Activated naive CD4-positive, alpha-beta T cell treated with anti-CD3 and anti-CD28 coated beads for 36 hours (primary cell): ENCODE measurements at places on chromosomes 5 and 9. TPM values are rescaled to one million over a fixed set of nuclear protein-coding genes. Genes with fewer than 3 reads are reported as not detected.

CATSPER3 gene
- 0.32 TPM for total RNA-seq

TAS2R1 gene
- not detected for total RNA-seq

BARHL1 gene
- not detected for total RNA-seq

TMEFF1 gene
- 0.26 TPM for total RNA-seq

NXNL2 gene
- total RNA-seq, result not detected

ZNF300 gene
- 1.1 TPM for total RNA-seq

- DNase-seq, result peak; percentile 35
- H3K4me1 ChIP-seq, result peaks cover 8% of the 10 kb centered on the region
- no peaks in the 10 kb centered on the region for H3K36me3 ChIP-seq
- H3K4me3 ChIP-seq, result no peak overlapping the region
- H3K27me3 ChIP-seq, result peaks cover 9% of the 10 kb centered on the region
Observed at GRCh38 chr9:3868012-3868411, 342.2 kb upstream of the RFX3 start.

GRCh38 chr5:144167998-144168397, 2.5 kb downstream of the YIPF5 start:
- H3K4me1 ChIP-seq, result peaks cover 39% of the 10 kb centered on the region
- no peaks in the 10 kb centered on the region for H3K27me3 ChIP-seq
- no peak overlapping the region for H3K4me3 ChIP-seq
- peaks cover 14% of the 10 kb centered on the region for H3K36me3 ChIP-seq
- no peak for DNase-seq

DNA sequence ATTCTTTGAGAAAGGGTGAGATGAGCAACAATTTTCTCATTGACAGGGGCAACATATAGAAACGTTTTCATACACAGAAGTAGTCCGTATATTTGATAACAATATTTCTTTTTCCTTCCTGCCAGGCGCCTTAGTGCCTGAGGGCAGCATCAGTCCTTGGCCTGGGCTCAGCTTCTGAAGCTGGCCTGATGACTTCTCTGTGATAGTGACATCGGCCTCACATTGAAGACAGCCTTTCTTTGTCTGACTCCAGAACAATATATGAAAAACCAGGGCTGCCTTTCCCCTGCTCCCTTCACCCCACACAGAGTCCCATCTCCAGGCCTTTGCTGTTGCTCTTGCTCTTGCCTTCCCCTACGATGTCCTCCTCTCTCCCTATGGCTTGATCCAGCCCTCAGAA, 24.1 kb upstream of the TCOF1 start:
- H3K36me3 ChIP-seq, result no peaks in the 10 kb centered on the region
- H3K4me1 ChIP-seq, result no peaks in the 10 kb centered on the region
- no peak overlapping the region for H3K4me3 ChIP-seq
- DNase-seq, result no peak
- H3K27me3 ChIP-seq, result no peaks in the 10 kb centered on the region
- no peak overlapping the region for H3K27ac ChIP-seq

DNA sequence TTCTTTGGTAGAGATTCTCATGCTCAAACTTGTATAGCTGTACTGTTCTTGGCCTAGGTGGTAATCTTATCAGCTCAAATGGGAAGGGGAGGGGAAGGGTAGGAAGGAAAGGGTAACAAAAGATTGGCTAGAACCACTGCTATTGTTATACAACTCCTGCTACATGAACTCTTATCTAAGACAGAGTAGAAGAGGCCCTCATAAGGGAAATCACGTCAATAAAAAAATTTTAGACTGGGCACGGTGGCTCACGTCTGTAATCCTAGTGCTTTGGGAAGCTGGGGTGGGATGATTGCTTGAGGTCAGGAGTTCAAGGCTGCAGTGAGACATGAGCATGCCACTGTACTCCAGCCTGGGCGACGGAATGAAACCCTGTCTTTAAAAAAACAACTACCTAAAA, 15.9 kb downstream of the STOM start:
- H3K36me3 ChIP-seq, result peaks cover 22% of the 10 kb centered on the region
- H3K27ac ChIP-seq, result peak overlapping the region; percentile 65
- DNase-seq, result no peak
- peaks cover 35% of the 10 kb centered on the region for H3K4me1 ChIP-seq

GRCh38 chr9:130003943-130004552, 38.9 kb downstream of the FNBP1 start:
- no peak overlapping the region for H3K4me3 ChIP-seq
- no peak for DNase-seq
- H3K27ac ChIP-seq, result no peak overlapping the region
- H3K27me3 ChIP-seq, result no peaks in the 10 kb centered on the region
- peaks cover 18% of the 10 kb centered on the region for H3K36me3 ChIP-seq

DNA sequence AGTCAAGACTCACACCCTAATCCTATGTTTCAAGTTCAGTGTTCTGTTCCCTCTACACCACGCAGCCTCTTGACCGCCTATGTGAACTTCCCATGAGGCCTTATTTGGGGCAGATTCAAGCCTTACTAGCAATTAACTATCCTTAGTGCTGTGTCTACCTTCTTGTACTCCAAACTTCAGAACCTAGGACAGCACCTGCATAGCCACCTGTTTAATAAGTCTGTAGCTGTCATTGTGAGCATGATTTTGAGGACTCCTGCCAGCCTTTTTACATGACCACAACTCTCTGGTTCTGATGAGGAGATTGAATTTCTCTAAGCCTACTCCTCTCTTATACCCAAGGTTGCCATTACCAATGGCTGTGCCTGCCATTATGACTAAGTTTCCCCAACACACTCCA, 50.8 kb upstream of the PCSK1 start:
- no peaks in the 10 kb centered on the region for H3K36me3 ChIP-seq
- no peaks in the 10 kb centered on the region for H3K4me1 ChIP-seq
- peaks cover 8% of the 10 kb centered on the region for H3K27me3 ChIP-seq
- DNase-seq, result peak; percentile 27
- no peak overlapping the region for H3K27ac ChIP-seq

GRCh38 chr5:137296213-137296781, 202.8 kb downstream of the SPOCK1 start:
- peaks cover 3% of the 10 kb centered on the region for H3K27me3 ChIP-seq
- no peaks in the 10 kb centered on the region for H3K36me3 ChIP-seq
- no peak for DNase-seq
- no peak overlapping the region for H3K4me3 ChIP-seq

- peaks cover 30% of the 10 kb centered on the region for H3K4me1 ChIP-seq
- H3K36me3 ChIP-seq, result no peaks in the 10 kb centered on the region
- H3K4me3 ChIP-seq, result peak overlapping the region; percentile 29
- H3K27ac ChIP-seq, result peak overlapping the region; percentile 56
- H3K27me3 ChIP-seq, result no peaks in the 10 kb centered on the region
Observed at GRCh38 chr5:139385061-139386049, 2.3 kb upstream of the SLC23A1 start.

DNA sequence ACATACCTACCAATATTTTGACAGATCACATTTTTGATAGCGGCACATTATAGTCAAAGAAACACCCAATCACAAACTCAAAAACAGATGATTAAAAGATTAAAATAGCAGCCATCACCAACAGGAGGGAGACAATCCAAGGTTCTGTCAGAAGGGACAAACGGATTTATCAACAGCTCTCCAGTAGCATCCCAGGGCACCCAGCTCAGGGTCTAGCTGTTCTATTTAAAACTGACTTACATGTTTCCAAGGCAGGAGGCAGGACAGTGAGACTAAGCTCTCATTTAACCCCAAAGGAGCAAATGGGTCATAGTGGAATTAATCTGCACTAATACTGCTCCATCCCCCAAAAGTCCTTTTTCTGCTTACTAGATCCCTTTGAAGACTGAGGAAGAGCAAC, 3.2 kb downstream of the AGTPBP1 start:
- H3K27me3 ChIP-seq, result no peaks in the 10 kb centered on the region
- DNase-seq, result no peak
- H3K4me3 ChIP-seq, result no peak overlapping the region

DNA sequence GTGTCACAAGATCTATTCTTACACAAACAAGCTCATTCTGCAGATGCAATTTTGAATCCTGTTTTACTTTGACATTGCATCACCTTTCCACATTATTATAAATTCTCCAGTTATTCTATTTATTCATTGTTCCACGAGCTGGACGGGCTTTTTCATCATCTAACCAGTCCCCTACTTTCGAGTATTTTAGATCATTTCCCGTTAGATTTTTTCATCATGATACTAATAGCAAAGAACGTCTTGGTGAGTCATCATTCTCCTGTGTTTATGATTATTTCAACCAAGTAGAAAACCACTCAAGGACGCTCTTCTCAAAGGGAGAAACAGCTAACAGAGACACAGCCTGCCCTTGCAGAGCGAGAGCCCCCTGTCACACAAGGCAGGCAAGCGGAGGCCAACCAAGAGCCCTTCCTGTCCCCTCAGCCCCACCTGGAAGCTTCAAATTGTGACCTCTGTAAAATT, 15.1 kb downstream of the BBLN start:
- H3K36me3 ChIP-seq, result peaks cover 17% of the 10 kb centered on the region
- H3K27ac ChIP-seq, result no peak overlapping the region
- H3K27me3 ChIP-seq, result no peaks in the 10 kb centered on the region
- no peaks in the 10 kb centered on the region for H3K4me1 ChIP-seq
- no peak overlapping the region for H3K4me3 ChIP-seq
- DNase-seq, result no peak

DNA sequence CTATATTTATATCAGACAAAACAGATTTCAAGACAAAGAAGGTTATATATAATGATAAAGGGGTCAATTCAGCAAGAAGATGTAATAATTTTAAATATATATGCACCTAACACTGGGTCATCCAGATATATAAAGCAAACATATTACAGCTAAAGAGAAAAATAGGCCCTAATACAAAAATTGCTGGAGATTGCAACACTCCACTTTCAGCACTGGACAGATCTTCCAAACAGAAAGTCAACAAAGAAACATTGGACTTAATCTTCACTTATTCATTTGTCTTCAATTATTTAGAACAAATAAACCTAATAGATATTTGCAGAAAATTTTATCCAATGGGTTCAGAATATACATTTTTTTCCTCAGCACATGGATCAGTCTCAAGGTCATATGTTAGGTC, 45.8 kb downstream of the MEIKIN start:
- H3K36me3 ChIP-seq, result peaks cover 34% of the 10 kb centered on the region
- no peak for DNase-seq
- no peak overlapping the region for H3K27ac ChIP-seq
- no peaks in the 10 kb centered on the region for H3K27me3 ChIP-seq
- H3K4me3 ChIP-seq, result no peak overlapping the region

DNA sequence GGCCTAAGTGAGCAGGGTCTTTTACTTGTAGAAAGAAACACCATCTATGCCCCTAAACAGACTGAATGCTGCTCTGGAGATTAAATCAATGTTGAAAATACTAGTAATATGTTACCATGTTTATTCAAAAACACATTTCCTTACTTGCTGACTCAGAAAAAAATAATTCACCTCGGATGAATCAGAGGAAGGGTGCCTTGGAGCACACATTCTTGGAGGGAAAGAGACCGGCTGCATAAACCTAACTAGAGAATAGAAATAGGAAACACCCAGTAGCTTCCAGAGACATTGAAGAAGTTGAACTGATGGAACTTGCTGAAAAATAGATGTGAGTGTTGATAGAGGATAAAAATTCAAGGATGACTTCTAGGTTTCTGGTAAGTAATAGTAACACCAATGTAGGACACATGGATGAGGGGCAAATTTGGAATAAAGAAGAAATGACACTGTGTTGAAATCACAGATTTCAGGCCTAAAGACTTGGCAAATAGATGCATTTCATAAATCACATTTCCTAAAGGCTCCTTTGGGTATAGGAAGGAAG, 76.9 kb upstream of the MINAR2 start:
- no peaks in the 10 kb centered on the region for H3K4me1 ChIP-seq
- H3K36me3 ChIP-seq, result no peaks in the 10 kb centered on the region
- no peak overlapping the region for H3K4me3 ChIP-seq
- no peaks in the 10 kb centered on the region for H3K27me3 ChIP-seq
- no peak for DNase-seq

GRCh38 chr9:126818482-126818881, 13.6 kb downstream of the ZBTB43 start:
- H3K4me1 ChIP-seq, result peaks cover 34% of the 10 kb centered on the region
- no peak overlapping the region for H3K4me3 ChIP-seq
- H3K36me3 ChIP-seq, result peaks cover 63% of the 10 kb centered on the region
- no peak for DNase-seq

DNA sequence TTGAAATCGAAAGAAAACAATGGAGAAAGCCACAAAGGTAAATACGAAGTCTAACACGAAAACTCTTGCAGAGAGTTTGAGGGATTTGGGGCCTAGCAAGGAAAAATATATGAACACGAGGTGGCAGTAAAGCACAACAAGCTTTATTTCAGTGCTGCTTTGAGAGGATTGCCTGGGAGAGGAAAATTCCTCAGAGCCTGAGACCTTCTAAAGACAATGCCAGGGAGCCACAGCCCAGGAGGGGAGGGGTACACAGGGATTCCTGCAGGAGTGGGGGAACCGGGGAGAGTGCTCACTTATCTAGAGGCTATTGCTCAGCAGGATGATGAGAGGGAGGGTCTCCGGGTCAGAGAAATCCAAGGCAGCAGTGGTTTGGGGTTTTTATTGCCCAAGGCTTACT, 134.9 kb upstream of the ADCY2 start:
- no peak for DNase-seq
- no peak overlapping the region for H3K27ac ChIP-seq
- H3K36me3 ChIP-seq, result no peaks in the 10 kb centered on the region
- H3K4me3 ChIP-seq, result no peak overlapping the region

GRCh38 chr9:83670381-83670780, 37.4 kb downstream of the UBQLN1 start:
- H3K4me3 ChIP-seq, result no peak overlapping the region
- no peak for DNase-seq
- peaks cover 33% of the 10 kb centered on the region for H3K36me3 ChIP-seq
- no peaks in the 10 kb centered on the region for H3K27me3 ChIP-seq
- H3K27ac ChIP-seq, result no peak overlapping the region

DNA sequence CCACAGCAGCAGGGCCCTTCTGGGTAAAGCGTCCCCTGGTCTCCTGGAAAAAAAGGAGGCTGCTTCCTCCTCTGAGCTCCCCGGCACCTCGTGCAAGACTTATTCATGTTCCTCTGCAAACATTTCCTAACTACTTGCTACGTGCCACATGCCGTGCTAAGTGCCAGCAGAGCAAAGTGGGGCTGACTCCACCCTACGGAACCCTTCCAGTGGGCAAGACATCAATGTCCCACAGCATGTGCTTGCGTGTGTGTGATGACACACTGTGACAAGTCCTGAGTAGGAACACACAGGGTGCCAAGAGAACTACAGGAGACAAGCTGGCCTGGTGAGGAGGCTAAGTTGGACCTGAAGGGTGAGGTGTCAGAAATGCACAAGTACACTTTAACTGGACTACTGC, 57.4 kb downstream of the SEMA4D start:
- no peaks in the 10 kb centered on the region for H3K27me3 ChIP-seq
- peak overlapping the region; percentile 67 for H3K27ac ChIP-seq
- no peak for DNase-seq
- peaks cover 94% of the 10 kb centered on the region for H3K4me1 ChIP-seq
- no peak overlapping the region for H3K4me3 ChIP-seq

- H3K27ac ChIP-seq, result no peak overlapping the region
- H3K4me3 ChIP-seq, result no peak overlapping the region
- no peak for DNase-seq
- H3K4me1 ChIP-seq, result no peaks in the 10 kb centered on the region
- no peaks in the 10 kb centered on the region for H3K36me3 ChIP-seq
Observed at GRCh38 chr5:18114151-18114757, 480.0 kb downstream of the TAF11L14 start.
